ENCODE measurements at places on chromosomes 4 and X.

- no peak overlapping the region for H3K4me3 ChIP-seq
- no peak overlapping the region for H3K27ac ChIP-seq
- no peak for DNase-seq
- H3K27me3 ChIP-seq: no peaks in the 10 kb centered on the region
Measured at GRCh38 chr4:146435962-146436361, 85.8 kb downstream of the SLC10A7 start.

- DNase-seq: no peak
- H3K4me1 ChIP-seq: no peaks in the 10 kb centered on the region
- H3K4me3 ChIP-seq: no peak overlapping the region
- no peak overlapping the region for H3K27ac ChIP-seq
- H3K27me3 ChIP-seq: no peaks in the 10 kb centered on the region
Measured at GRCh38 chrX:50941638-50942037, 31.1 kb downstream of the BMP15 start.

DNA sequence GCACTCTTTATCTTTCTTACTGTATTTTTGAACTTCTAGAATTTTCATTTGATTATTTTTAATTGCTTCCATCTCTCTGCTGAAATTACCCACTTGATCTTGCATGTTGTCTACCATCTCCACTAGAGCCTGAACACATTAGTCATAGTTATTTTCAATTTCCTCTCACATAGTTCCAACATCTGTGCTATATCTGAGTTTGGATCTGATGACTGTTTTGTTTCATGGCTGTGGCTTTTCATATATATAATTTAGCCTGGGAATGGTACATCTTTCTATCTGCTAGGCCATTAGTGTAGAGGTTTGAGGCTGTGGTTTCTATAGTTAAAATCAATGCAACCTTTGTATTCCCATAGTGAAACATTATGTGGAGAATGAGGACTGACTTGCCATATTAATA is 33.2 kb downstream of the NPY2R start:
- no peaks in the 10 kb centered on the region for H3K4me1 ChIP-seq
- no peak overlapping the region for H3K27ac ChIP-seq

- H3K4me1 ChIP-seq: no peaks in the 10 kb centered on the region
- no peak overlapping the region for H3K27ac ChIP-seq
- no peak overlapping the region for H3K4me3 ChIP-seq
- no peaks in the 10 kb centered on the region for H3K36me3 ChIP-seq
- no peaks in the 10 kb centered on the region for H3K27me3 ChIP-seq
Measured at GRCh38 chrX:78029663-78030062, 60.2 kb upstream of the PGAM4 start.

DNA sequence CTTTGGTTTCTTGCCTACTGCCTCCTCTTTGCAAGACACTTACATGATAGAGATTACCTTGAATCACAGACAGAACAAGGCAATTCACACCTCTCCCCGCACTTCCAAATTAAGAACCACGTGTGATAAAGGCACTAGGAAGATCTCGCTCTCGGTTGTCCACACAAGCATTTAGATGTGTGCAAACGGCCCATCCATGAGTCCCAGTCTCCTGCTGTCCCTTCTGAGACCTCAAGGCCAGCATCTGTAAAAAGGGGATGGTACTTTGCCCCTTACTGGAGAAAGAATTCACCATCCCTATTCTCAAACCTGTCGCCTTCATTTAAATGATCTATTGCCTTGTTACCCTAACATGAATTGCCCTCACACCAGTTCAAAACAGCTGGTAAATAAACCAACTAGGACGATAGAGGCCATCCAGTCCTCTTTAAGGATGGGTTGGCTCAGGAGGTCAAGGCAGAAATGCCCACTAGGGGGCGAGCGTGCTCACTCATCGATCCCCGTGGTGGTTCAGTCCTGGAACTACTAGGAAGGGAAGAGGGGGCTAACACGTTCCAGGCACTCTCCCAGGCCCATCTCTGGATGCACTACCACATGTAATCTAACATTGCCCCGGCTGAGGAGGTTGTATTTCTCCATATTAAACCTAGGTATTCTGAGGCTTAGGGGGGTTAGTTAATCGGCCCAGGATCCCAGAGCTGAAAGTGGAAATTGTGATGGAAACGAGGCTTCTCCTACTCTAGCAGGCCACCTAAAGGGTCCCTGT is 95.8 kb downstream of the DHX15 start:
- H3K27me3 ChIP-seq: no peaks in the 10 kb centered on the region
- H3K4me1 ChIP-seq: no peaks in the 10 kb centered on the region
- no peaks in the 10 kb centered on the region for H3K36me3 ChIP-seq
- no peak overlapping the region for H3K27ac ChIP-seq
- H3K4me3 ChIP-seq: no peak overlapping the region

- no peak overlapping the region for H3K4me3 ChIP-seq
- no peak overlapping the region for H3K27ac ChIP-seq
- H3K4me1 ChIP-seq: no peaks in the 10 kb centered on the region
- DNase-seq: no peak
Measured at GRCh38 chr4:19348746-19349145, 903.0 kb upstream of the SLIT2 start.
